ENCODE measurements at places on chromosomes 5 and 9.

GRCh38 chr9:100370064-100370723 lies 17.5 kb upstream of the TEX10 start:
- DNase-seq = no peak

GRCh38 chr9:13070612-13071595 lies 208.6 kb downstream of the MPDZ start:
- DNase-seq = no peak

DNA sequence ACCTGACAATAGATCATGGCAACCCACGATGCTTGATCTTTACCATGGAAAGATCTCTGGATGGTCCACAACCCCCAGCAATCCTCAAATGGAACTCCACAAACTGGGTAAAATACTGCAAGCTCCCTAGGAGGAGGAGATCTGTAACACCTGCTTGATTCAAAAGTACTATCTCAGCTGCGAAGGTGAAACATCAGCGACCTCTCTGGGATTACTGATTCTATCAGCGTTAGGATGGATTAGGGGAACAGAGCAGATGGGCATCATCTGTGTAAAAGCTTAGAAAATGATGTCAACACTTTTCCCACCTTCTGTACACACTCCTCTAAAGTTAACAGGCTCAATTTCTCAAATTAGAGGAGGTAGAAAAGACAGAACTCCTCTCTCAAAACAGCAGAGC lies 31.5 kb upstream of the TRPC7 start:
- DNase-seq = no peak

GRCh38 chr9:116342061-116342460 lies 188.5 kb downstream of the PAPPA start:
- no peak for DNase-seq

- DNase-seq = peak; percentile 27
Measured at GRCh38 chr9:100322954-100323536, 29.7 kb downstream of the TEX10 start.

- DNase-seq = no peak
Measured at GRCh38 chr5:60540856-60541805, 158.8 kb downstream of the DEPDC1B start.

- no peak for DNase-seq
Measured at GRCh38 chr9:14133394-14133793, 180.5 kb downstream of the NFIB start.

DNA sequence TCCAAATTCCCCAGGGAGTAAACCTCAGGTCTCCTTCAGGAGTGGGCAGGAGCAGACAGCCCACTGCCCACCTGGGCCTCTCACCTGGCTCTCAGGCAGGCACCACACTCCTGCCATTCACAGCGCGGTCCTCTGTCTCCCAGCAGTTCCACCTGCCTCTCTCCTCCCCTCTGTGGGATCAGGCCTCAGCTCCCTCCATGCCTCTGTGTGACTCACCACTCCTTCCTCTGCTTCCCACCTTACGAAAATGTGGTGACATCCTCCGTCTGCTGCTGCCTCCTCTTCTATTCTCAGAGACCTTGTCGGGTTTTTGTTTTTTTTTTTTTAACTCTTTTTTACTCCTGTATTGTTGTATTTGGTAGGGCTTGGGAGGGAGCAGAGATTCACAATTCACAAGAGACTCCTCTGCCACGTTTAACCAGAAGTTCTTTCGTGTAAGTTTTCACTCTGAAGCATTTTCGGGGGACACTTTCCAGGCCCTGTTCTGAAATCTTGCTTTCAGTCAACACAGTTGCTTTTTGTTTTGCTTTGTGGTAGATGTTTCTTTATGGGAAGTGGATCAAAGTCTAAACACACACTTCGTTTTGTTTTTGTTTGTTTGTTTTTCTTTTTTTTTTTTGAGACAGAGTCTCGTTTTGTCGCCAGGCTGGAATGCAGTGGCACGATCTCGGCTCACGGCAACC lies 21.1 kb upstream of the CDKN2AIPNL start:
- no peak for DNase-seq

GRCh38 chr9:129623331-129623730 lies 2.4 kb upstream of the C9orf50 start:
- DNase-seq = no peak

- no peak for DNase-seq
Measured at GRCh38 chr5:98604721-98605425, 168.6 kb upstream of the RGMB start.

DNA sequence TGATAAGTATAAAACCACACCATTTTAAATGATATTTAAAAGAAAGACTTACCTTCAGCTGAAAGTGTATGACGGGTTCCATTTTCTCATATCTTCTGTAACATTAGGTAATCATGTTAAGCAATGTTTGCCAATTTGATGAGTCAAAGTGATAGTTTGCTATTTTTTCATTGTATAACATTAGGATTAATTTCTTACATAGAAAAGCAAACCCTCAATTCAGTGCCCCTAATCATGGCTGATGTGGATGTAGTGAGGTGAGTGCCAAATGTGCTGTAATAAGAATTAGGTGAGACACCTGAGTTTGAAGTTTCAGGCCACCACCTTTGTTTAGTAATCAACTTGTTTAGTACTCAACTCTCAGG lies 68.0 kb downstream of the UNC13B start:
- no peak for DNase-seq

GRCh38 chr5:96844481-96844990 lies 31.8 kb upstream of the ERAP2 start:
- no peak for DNase-seq

DNA sequence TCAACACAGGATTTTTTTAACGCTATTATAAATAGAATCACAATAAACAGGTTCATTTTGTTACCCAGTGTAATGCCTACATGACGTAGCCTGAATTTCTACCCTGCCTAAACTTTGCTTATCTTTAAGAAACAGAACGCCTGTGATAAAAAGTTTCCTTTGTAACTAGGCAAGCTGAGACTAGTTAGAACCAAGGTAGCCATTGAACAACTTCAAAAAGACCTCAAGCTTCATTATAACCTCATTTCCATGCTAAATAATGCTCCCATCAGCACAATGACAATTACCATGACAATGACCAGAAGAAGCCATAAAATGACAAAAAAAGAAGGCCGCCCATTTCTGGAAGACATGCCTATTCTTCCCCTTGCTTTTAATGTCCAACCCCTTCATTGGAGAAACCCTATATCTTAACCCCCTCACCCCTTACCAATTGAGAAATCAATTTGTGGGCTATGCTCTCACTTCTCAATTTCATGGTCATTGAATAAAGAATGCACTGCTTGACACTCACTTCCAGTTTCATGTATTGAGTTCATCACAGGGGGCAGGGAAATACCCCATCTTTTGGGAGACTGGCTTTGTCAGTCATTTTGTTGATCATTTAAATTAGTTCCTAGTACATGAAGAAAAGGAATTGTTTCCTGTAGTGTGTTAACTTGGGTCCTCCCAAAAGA lies 276.8 kb downstream of the MCTP1 start:
- no peak for DNase-seq

DNA sequence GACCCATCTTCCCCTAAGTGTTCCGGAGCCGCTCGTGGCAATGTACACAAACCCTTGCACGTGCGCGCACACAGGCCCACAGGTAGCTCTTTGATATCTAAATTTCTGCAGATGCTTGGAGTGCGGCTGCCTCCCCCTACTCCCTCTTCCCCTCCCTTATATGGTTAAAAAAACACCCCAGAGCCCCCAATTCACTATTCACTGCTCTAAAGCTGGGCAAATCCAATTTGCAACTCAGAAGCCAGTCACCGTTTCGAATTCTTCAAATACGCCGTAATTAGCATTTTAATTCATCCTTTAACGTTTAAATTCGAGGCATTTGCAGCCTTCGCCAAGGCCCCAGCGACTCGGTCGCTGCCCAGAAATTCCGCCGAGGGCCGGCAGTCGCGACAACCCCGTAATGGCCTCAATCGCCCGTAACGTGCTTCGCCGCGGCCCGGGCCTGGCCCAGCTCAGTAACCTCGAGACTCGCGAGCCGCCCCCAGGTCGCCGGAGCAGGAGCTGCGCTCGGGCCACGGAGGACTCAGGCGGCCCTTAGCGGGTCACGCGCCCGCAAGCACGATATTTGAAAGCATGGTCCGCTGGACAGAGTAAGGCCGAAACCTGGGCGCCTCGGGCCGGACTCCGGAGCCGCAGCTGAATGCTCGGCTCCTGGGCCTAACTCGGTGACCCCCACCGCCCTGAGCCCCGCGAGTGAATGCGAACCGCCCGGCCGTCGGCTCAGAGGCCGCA lies 1.3 kb downstream of the IRX2 start:
- no peak for DNase-seq

- no peak for DNase-seq
Measured at GRCh38 chr5:172071309-172071875, 65.0 kb upstream of the FBXW11 start.

DNA sequence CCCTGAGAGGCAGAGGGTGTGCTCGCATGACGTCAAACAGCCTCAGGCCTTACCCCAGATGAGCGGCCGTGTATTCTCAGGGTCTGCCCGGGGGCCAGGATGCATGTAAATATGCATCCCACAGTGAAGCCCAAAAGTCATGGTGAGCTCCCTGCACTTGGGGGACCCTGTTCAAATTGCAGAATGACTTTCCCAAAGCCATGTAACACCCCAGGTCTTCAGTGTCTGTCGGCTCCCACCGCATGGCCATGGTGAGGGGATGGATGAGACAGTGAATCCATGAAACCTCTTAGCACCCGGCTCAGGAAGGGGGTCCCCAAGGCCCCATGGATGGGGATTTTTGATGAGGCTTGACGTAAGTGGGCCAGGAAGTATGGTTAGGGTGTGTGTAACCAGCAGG lies 9.3 kb upstream of the COL5A1 start:
- no peak for DNase-seq

GRCh38 chr5:79785983-79786382 lies 96.3 kb downstream of the CMYA5 start:
- DNase-seq = no peak

- peak; percentile 61 for DNase-seq
Measured at GRCh38 chr5:133714161-133714915, 102.0 kb upstream of the FSTL4 start.

DNA sequence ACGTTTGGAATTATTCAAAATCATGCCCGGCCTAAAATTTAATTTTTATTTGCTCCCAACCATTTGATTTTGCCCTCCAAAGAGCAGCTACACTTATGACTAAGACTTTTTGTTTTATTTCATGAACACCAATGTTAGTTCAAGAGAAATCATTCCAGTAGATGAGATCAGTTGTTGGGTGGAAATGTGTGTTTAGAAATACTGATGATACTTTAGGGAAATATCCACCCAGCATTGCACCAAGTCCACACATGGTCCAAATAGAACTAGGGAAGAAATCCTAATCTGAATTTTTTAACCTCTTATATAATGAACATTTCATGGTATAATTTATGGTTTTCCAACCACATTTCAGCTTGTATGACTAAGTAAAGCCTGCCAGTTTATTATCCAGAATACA lies 28.3 kb upstream of the GOLPH3 start:
- no peak for DNase-seq

DNA sequence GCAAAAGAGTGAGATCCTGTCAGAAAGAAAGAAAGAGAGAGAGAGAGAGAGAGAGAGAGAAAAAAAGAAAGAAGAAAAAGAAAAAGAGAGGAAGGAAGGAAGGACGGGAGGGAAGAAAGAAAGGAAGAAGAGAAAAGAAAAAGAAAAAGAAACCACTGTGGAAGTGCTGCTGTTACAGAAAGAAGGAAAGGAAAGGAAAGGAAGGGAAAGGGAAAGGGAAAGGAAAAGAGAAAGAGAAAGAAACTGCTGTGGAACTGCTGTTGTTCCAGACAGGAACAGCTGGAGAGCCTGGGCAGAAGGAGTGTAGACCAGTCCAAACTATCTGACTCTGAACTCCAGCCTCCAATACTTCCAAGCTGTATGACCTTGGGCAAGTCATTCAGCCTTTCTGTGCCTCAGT lies 220.7 kb upstream of the WWC1 start:
- DNase-seq = no peak

- DNase-seq = no peak
Measured at GRCh38 chr5:176610435-176610773, 448 bp upstream of the GPRIN1 start.

DNA sequence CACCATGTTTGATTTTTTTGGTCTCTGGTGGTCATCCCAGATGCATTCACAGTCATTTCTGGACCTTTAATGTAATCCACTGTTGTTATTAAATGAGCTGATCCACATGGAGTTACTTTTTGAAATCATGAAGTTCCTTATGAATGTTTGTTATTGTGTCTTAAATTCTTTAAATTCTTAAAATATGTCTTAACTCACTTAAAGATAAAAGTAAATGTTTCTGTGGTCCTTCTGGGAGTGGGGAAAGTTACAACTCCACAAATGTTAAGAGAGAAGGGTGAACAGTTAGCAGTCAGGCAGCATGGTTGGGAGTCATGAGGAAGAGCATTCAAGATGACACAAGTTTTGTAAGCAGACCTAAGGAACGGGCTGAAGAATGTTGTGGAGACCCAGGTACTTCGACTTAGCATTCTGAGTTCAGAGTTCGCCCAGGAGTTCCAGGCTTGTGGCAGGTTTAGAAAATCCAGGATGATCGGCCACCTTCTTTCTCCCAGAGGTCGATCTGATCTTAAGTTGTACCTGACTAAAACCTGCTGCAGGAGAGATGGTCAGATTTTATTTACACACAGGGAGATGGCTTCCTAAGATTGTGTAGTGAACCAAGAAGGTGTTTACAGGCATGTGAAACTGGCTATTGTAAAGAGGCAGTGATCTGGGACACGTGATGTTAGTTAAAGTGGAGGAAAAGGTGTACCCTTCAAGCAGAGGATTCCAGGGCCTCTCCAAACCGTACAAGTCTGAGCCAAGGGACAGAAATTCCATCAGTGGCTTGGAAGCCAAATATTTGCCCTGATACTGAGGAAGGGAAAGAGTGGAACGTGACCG lies 17.2 kb downstream of the SLC1A1 start:
- no peak for DNase-seq

- no peak for DNase-seq
Measured at GRCh38 chr5:134911285-134912206, 6.6 kb downstream of the PCBD2 start.

DNA sequence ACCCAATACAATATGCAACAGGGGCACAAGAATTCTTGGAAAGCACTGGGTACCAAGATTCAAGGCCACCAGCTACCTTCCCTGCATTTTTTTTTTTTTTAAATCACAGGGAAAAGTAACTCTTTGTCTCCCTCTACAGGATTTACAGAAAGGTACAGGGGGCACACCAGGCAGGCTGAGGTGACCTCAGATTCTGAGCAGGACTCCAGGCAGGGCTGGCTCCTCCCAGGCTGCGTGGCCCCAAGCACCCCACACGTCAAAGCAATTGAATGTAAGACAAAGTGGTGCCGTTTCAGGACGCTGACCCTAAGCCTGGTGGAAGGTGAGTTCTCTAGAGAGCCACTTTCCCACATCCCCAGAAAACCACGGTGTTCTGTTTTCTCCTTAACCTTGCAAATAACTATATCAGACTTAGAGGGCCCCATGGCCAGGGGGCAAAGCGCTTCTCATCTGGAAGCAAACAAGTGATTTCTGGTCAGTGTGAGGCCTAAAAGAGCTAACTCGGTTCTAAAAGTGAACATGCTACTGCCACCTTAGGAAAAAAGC lies 222.6 kb downstream of the ROR2 start:
- DNase-seq = peak; percentile 32

- no peak for DNase-seq
Measured at GRCh38 chr9:134860510-134860909, 20.1 kb upstream of the FCN2 start.

- DNase-seq = no peak
Measured at GRCh38 chr5:10268100-10268499, 18.0 kb downstream of the CCT5 start.

GRCh38 chr5:54908774-54909525 lies 76.4 kb downstream of the ESM1 start:
- no peak for DNase-seq
